ENCODE measurements at places on chromosomes 12 and 14.

DNA sequence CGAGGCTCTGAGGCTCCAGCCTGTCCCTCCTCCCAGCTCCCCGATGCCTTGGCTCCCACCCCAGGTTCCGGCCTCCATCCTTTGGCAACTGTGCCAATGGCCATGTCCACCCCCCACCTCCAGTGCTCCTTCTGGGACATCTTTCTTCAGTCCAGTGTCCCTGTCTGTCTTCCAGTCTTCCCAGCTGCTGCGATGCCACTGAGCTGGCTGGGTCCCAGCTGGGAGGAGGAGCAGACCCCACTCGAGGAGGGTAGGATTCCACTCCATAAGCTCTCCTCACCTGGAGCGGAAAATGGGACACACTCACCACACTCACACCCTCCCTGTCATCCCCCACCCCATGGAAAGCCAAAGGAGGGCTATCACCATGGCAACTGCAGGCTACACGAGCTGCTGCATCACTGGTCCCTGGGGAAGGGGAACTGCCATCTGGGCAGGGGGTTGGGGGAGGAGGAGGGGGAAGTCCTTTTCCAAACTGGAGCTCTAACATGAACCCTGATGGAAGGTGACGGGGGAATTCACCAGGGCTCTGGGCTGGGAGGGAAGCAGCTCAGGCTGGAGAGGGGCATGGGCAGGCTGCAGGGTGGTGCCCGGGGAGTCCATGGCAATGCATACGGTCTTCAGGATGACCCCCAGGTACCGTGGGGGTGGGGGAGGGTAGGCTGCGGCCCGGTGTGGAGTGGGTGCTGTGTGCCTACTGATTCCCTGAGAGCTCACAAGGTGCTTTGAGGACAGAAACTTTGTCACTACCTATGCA, 94.3 kb downstream of the LRRC74A start:
- no peak for DNase-seq

GRCh38 chr12:58787021-58787760, 133.1 kb downstream of the LRIG3 start:
- no peak for DNase-seq

GRCh38 chr12:113201187-113202177, 16.0 kb downstream of the RITA1 start:
- DNase-seq = no peak

DNA sequence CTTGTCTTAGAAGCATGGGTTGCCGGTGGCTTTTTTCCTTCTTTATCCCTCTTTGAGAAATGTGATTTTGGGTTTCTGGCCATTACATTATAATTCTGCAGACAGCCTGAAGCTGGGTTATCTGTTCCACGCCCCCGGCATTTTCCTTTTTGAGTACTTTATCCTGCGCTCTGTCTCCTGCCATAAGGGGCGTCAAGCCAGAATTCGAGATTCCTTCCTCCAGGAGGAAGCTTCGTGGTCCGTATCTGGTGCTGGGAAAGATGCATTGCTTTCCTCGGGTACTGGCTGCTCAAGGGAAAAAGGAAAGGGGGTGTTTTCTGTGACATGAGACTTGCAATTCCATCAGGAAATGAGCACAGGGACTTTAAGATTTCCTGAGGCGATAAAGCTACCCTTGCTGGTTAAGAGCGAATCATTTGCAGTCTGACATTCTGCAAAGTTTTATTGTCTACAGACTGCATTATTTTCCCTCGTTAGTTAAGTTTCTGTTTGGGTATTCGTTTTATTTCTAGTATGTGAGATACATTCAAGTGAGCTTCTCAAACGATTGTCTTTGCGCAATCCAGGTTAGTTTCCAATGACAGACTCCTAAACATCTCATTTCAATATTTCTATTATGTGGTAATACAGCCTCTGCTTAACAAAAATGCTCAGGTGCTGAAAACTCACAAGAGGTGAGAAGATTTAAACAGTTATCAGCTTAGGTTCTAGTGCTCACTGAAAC, 694 bp downstream of the AKAP5 start:
- peak; percentile 12 for DNase-seq

DNA sequence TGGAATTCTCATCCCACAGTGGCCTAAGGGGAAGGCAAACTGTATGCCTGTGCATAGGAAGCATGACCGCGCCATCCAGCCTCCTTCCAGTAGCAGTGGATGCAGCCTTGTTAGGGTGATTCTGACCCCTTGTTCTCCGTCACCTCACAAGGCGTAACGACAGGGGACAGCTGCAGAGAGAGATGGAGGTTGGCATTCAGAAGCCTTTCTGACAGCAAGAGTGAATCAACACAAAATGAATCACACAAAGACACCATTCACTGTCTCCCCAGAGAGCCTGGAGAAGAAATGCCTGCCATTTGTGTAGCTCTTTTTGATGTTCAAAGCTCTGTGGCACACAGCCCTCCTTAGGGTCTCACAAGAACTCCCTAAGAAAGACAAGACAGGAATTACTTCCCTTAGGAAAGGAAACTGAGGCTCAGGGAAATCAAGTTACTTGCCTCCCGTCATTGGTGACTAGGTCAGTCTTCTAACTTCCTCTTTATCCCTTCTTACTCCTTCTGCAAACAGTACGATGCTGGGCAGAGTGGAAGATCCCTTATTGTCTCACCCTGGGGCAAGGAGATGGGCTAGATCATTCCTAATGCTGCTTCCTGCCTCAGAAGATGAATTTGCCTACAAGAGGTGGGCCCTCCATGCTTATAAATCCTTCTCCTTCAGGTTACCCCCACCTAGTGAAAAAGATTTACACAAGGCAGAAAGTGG, 280.9 kb downstream of the CACNA1C start:
- DNase-seq = no peak

DNA sequence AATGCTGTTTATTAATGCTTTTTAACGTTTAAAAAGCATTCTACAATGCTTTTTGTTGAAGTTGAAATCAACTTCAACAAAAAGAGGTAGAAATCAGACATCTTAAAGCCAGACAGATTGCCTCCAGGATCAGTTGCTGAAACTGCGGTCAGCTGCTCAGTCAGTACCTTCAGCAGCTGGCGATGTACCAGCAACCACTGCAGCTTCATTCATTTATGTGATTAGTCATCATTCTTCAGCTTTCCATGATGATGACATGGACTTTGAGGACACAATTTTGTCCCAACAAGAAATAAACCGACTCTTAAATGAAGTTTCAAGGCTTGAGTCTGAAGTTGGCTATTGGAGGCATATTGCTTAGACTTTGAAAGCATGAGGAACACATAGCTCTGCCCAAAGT, 31.5 kb upstream of the NUAK1 start:
- no peak for DNase-seq

DNA sequence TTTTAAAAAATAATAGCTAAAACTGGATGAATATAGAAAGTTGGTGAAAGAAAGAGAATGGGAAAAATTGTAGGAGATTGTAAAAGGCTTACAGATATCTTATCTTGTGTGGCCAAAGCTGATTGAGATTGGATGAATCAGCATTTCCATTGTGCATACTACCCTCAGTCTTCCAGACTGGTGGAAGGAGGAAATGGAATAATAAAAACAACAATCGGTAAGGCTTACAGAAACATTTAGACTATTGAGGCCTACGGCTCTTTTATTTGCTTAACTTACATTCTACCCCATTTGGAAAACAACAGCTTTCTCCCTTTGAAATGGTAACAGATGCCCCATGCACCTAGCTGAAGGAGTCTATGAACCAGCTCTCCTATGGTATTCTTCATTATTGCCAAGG, 129.8 kb downstream of the PTPRB start:
- DNase-seq = no peak

DNA sequence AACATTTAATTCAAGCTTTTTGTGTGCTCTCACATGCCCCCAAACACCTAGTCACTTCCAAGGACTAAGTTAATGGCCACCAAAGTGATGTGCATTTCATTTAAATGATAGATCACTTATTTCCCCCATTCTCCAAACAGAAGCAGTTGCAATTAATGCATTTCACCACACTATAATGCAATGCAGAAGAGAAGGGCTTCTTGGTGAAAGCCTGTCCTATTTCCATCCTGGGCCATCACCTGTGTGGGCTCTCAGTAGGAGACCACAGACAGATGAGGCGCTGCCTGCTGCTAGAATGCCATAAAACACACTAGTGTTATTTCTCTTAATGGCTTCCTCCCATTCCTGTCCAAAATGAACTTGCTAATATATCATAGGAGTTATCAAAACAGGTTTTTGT, 151.2 kb downstream of the GPR65 start:
- no peak for DNase-seq

DNA sequence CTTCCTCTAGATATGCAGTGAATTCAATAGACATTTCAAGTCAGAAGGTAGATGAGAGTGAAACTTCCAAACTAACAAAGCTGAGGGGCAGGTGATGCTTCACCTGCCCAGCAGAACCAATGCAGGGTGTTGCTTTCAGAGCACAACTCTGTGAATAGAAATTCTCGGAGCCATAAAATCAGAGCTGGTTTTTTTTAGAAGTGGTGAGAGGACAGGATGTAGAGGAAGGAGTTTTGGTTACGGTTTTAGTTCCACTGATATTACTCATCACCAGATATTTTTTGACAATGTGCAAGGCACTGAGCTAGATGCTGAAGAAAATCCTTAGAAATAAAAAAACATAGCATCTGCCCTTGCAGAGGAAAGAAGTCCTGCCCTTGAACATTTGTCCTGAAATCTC, 62.2 kb downstream of the BMP4 start:
- no peak for DNase-seq

- DNase-seq = no peak
Measured at GRCh38 chr12:122371475-122372045, 50.9 kb downstream of the CLIP1 start.

GRCh38 chr12:28814246-28814645, 334.8 kb upstream of the FAR2 start:
- DNase-seq = no peak

- no peak for DNase-seq
Measured at GRCh38 chr12:46493150-46493833, 120.7 kb upstream of the SLC38A2 start.

- no peak for DNase-seq
Measured at GRCh38 chr14:91366749-91367148, 50.9 kb downstream of the CCDC88C start.

DNA sequence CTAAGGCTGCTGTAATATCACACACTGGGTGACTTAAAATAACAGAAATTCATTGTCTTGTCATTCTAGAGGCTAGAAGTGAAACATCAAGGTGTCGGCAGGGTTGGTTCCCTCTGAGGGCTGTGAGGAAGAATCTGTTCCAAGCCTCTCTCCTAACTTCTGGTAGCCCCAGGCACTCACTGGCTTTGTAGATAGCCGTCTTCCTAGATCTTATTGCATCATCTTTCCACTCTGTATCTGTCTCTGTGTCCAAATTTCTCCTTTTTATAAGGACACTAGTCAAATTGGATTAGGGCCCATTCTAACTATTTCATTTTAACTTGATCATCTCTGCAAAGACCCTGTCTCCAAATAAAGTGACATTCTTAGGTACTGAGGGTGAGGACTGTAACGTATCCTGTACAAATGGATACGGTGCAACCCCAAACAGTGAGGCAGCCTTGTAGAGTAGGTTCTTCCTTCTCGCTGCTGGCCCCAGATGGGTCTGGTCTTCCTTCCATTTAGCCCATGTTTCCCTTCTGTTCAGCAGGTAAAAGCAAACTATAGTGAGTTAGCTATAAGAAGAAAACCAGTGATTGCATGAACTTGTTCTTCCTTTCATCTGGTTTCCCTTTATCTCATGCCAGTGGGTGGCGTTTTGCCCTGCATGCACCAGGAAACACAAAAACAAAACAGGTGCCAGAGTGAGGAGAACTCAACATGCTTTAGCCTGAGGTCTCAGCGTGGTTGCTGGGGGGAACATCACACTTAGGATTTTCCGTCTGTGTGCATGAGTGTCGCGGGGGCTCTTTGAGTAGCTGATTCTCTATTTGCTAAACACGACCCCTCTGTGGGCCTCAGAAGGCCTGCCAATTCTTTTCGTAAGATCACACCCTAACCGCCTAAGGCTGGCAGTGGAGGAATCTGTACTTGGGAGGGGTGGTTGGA, 19.5 kb downstream of the TTC9 start:
- DNase-seq = peak; percentile 55

- no peak for DNase-seq
Measured at GRCh38 chr14:51520087-51520486, 131.6 kb upstream of the FRMD6 start.

- no peak for DNase-seq
Measured at GRCh38 chr14:53536446-53536845, 383.3 kb upstream of the DDHD1 start.

DNA sequence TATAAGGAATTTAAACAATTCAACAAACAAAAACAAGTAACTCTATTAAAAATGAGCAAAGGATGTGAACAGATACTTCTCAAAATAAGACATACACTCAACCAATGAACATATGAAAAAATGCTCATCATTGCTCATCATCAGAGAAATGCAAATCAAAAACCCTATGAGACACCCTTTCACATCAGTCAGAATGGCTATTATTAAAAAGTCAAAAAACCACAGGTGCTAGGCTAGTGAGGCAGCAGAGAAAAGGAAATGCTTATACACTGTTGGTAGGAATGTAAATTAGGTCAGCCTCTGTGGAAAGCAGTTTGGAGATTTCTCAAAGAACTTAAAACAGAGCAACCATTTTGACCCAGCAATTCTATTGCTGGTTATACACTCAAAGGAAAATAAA, 52.0 kb downstream of the NAV3 start:
- no peak for DNase-seq

DNA sequence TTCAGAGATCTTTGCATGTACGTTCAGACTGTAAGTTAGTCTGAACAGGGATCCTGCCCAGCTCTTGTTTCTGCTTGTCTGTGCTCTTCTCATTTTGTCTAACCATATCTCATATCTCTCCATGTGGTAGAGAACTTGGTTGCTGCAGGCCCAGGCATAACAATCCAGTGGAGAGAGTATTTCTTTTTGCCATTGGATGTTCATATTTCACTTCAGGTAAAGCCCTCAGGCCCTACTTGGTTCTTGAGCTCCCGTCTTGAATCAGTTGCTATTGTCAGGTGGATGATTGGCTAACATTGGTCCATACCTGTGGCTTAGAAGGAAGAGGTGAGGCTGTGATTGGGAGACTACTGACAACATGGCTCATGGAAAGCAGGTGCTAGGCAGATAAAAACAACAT, 357.7 kb upstream of the FLRT2 start:
- DNase-seq = no peak

DNA sequence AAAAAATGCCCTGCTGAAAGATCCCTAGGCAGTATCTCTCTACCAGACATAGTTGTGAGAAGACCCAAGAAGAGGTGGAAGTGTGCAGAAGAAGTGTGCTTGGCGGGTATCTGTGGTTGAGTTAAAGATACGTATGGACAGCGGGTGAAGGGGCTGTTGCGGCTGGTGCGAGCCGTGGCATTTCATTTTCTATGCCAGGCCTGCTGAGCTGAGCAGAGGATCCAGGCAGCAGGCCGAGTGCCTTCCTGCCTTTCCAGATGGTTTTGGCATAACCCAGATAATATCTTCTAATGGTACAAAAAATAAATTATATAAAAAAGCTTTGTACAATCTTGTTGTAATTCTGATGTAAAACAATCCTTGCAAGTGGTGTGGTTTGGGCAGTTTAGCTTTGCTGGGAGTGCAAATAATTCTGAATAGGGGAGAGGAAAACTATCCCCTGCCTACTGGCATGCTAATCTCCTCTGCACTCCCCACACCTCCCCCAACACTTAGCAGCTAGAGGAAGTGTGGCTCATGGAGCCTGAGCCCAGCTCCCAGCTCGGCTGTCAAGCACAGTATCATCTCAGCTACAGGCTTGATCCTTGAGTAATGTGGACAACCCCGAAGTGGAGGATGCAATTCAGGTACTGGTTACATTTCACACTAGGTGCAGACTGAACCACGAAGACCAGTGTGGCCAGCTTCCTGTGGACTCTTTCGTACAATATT, 168.9 kb downstream of the VRK1 start:
- DNase-seq = no peak

- no peak for DNase-seq
Measured at GRCh38 chr14:105748204-105748578, 221.8 kb downstream of the TMEM121 start.

All from CD4-positive, CD25-positive, alpha-beta regulatory T cell (primary cell).